ENCODE measurements at places on chromosomes 2 and 18.

DNA sequence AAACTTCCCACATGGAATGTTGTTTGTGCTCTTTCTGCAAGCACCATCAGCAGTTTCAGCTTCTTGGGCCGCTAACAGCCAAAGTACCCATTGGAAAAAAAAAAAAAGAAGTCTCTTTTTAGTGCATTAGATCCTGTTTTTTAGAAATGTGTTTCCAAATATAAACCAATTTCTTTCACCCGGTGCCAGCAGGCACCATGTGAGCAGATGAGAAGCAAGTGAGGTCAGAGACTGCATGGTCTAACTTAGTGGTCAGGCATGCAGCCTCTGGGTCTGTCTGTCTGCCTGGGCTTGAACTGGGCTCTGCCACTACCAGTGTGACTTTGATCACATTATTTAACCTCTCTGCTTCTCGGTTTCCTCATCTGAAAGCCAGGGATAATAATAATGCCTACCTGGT lies 75.2 kb upstream of the NRP2 start:
- ATAC-seq: no peak

DNA sequence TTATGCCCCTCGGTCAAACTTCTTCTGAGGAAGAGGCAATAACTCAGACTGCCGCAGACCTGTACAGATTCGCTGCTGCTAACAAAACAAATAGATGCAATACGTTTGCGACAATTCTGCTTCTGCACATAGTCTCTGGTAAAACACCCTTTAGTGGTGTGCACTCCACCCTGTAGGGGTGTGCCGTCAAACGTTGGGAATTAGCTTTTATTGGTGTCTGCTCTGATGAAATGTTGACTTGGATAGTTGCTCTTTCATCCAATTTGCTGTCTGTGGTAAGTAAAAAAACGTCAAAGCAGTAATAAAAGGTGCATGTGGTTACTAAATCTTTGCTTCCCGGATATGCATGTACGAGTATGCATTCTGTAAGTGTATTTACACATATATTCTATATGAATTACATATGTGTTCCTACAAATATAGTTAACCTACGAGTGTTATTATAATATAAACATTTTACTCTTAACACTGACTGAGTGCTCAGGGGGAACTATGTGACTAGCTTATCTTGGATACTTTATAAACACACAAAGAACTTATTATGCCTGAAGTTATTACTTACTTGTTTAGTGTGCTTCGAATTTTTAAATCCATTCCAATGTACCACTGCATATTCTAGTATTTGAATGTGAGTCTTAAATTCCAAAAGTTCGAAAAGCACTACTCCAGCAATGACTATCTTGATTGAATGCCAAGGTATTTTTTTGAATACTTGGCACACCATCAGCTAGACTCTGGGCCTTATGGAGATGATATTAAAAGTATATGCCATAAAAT lies 610.2 kb downstream of the ZEB2 start:
- ATAC-seq: no peak

- ATAC-seq: no peak
Measured at GRCh38 chr2:28594000-28594331, 98.1 kb downstream of the PLB1 start.

DNA sequence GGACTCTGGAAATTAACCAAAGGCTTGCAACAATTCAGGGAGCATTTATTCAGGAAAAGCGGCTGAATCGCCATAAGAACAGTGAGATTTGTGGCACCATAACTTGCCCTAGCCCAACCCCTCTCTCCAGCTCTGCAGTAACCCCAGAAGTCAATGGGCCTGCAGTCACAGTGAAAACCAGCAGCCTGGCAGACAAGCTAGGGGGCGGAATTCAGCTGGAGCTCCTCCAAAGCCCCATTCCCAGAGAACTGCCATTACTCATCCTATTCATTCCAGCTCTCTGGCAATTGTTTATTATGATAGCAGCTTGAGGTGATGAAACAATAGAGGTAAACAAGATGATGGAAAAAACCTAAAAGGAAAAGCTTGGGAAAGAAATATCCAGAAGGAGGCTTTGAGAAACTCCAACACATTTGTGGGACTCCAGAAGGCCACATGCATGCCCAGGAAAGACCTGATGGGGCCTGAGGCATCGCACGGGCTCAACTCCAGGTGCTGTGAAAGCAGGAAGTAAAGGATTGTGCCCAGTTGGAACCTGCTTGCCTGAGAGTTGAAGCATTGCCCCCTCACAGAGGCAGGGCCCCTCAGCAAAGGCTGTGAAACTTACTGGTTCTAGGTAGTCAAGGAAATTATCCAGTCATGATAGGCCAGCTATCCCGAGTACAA lies 126.7 kb downstream of the TWIST2 start:
- no peak for ATAC-seq

DNA sequence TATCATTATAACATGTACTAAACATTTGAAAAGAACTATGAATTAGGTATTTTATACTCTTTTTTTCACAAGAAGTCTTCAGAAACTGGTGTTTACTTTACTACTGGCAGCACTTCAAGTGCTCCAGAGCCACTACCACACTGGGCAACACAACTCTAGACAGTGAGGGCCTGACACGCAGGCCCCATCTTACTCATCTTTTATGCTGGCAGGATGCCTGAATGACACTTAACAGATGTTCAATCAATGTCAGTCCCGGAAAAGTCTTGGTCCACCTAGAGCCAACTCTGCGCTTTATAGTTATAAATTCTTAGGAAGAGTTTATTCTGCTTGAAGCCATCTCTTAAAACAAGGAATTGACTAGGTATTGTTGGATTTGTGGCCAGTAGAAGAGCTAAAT lies 8.7 kb upstream of the WIPF1 start:
- ATAC-seq: peak; percentile 25
